IPS-NIHi11 (cell line): ENCODE measurements at places on chromosomes 2 and 18.

- no peak for DNase-seq
Observed at GRCh38 chr2:132729522-132729921, 59.5 kb upstream of the LYPD1 start.

DNA sequence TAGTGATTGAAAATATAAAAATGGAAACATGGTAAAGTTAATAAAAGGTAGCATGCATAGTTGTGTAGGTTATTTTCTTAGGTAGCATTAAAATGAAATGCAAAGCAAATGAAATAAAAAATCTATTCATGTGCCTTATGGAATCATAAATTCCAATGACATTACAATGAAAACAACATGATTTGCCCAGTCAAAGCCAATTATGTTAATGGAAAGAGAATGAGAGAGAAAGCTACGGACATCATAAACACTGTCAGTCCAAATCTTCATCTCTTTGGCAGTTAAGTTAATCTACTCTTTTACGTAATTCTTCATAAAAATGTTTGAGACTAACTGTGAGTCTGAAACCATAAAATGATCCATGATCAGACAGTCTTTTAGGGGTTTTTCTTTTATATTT is 636.7 kb upstream of the SYT4 start:
- no peak for DNase-seq

- DNase-seq, result no peak
Observed at GRCh38 chr2:240206630-240207029, 66.2 kb upstream of the OTOS start.

- DNase-seq, result no peak
Observed at GRCh38 chr2:46076251-46076650, 221.0 kb upstream of the EPAS1 start.

GRCh38 chr2:123521854-123522253 is 503.2 kb upstream of the CNTNAP5 start:
- no peak for DNase-seq

GRCh38 chr2:53576166-53576565 is 191.4 kb upstream of the CHAC2 start:
- DNase-seq, result no peak

- DNase-seq, result no peak
Observed at GRCh38 chr2:102289129-102289528, 22.2 kb upstream of the IL1RL1 start.

- no peak for DNase-seq
Observed at GRCh38 chr2:157155992-157156391, 101.5 kb upstream of the GALNT5 start.

GRCh38 chr18:6605115-6605869 is 124.2 kb upstream of the ARHGAP28 start:
- no peak for DNase-seq

GRCh38 chr18:3286159-3286558 is 24.2 kb downstream of the MYL12B start:
- DNase-seq, result no peak

DNA sequence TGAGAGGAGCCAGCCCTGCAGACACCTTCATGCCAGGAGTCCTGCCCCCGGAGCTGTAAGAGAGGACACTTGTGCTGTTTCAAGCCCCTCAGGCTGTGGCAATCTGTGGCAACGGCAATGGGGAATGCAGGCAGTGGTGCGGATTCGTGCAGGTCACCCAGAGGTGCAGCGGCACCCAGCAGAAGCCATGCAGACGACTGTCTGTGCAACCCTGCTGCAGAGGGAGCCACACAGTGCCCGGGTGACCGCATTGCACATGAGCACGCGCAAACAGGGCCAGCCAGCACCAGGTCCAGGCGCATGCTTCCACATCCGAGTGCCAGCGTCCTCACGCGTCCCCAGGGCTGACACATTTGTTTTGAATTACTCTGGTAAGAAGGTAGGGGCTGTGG is 84.8 kb upstream of the GPC1 start:
- DNase-seq, result no peak

GRCh38 chr2:234990300-234990699 is 38.5 kb downstream of the SH3BP4 start:
- DNase-seq, result no peak

- DNase-seq, result no peak
Observed at GRCh38 chr18:8860845-8861642, 155.7 kb downstream of the MTCL1 start.

DNA sequence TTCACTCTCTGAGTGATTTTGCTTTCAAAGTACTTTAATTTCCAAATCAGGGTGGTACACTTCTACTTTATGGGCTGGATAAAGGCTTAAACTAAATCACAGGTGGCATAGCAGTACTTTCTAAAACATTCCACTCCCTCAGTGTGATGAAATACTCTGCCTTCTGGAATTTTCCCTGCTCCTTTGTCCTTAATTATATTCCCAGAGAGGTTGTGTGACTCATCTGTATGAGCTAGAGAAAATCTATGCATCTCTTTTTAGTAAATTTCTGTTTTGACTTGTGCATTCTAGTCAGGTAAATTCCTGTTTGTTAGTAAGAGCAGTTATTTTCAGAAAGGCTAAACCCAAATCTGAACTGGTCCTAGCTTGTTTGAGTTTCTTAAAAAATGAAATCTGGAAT is 29.0 kb upstream of the PLA2R1 start:
- DNase-seq, result no peak

GRCh38 chr2:240469740-240470139 is 34.3 kb downstream of the GPC1 start:
- DNase-seq, result peak; percentile 0

GRCh38 chr2:74847070-74847858 is 13.3 kb downstream of the HK2 start:
- DNase-seq, result no peak

GRCh38 chr18:10661317-10661716 is 135.5 kb downstream of the NAPG start:
- DNase-seq, result no peak

DNA sequence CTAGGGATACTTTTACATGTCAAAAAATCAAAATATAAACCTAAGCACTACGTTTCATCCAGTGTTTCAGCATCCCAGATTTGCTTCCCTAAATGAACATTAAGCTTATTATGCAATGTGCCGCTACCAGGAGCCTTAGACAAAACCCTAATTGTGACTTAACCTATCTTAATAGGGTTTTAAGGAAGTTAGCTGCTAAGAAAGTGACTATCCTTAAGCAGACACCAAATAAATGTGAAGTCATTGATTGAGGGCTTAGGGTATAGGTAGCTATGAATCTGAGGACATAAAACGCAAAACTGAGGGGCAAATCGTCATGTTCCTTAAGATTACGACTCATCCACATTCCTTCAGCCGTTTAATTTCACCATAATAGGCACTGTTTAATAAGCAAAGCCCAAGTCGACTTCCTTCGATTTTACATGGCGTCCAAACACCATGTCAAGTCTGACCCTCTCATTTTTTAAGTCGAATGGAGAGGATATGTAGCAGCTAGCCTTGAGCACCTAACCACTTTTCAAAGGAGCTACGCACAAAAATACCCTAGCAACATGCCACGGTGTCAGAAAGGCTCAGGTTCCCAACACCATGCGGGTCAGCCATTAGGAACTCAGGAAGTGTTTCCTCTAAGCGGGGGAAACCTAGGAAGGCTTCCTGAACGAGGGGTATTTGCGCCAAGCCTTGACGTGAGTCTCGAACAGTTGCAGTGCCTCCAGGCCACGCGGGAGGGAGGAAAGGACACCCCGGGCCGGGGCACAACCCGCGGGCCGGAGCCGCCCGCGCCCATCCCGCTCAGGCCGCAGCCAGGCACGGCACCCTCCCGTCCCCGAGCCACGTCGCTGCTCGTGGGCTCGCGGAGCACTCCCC is 1.0 kb downstream of the HDLBP start:
- DNase-seq, result no peak

GRCh38 chr18:30970196-30970816 is 72.2 kb downstream of the DSC3 start:
- peak; percentile 14 for DNase-seq

- DNase-seq, result no peak
Observed at GRCh38 chr18:23539911-23540525, 36.7 kb downstream of the RMC1 start.

DNA sequence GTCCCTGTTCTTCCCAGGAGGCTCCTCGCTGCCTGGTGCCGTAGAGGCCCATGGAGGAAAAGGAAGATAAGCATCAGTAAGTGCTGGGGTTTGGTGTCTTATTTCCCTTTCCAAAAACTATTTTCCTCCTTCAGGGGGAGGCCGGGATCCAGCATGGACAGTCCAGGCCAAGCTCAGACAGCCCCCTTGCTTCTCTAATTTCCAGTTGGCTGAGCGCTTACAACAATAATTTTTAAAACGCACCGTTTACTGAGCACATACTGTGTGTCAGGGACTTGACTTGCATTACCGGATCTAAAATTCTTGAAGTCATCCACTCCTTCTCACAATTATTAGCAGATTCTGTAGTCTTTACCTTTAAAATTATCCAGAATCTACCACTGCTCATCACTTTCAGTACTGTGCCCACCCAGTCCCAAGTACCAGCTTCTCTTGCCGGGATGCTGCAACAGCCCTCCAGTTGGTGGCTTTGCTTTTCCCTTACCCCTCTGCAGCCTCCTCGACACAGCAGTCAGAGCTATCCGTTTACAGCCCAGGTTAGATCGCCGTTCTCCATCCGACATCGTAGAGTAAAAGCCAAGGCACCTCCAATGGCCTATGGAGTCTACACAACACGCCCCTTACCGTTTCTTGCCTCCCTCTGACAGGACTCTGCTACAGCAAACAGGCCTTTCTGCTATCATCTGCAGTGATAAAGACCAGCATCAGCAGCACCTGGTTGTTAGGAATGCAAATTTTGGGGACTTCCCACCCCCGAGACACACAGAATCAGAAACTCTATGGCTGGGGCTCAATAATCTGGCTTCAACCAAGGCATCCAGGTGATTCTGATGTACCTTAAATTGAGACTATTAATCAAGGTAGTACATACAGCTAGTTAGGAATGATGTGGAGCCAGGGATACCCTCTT is 75.2 kb upstream of the TSPYL6 start:
- DNase-seq, result peak; percentile 15

DNA sequence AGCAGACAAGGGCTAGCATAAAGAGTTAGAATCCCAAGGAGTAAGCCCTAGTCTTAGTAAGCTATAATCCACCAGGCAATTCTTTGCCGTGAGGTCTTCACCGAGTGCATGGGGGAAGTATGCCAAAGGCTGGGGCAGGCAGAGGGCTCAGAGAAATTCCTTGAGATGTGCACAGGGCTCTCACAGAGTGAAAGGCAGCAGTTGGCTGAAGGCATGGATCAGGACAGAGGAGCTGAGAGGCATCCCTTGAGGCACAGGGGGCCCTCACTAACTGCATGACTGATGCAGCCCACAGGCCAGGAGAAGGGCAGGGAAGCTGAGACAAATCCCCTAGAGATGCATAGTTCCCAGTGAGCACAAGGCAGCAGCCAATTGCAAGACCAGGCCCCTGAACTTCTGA is 34.1 kb downstream of the PTH2R start:
- DNase-seq, result no peak

- peak; percentile 10 for DNase-seq
Observed at GRCh38 chr2:212956665-212957607, 194.5 kb downstream of the IKZF2 start.

- no peak for DNase-seq
Observed at GRCh38 chr2:226207671-226208070, 591.9 kb downstream of the IRS1 start.

GRCh38 chr2:282371-283263 is 5.3 kb downstream of the ALKAL2 start:
- DNase-seq, result no peak

DNA sequence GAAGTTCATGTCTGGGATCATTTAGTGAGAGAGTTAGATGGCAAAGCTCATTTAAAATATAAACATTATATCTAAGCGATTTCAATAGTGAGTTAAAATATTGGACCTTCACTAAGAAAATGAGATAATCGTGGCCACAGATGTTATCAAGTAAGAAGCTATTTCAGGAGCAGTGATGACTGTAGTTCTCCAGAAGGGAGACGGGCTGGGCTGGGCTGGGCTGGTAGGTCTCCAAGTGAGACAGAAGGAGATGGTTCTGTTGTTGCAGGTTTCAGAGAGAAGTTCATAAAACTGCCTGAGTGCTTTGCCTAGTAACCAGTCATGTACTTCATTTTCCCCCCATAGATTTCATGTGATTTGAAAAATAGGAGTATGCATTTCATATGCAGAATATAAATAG is 130.1 kb upstream of the DAPL1 start:
- DNase-seq, result no peak

GRCh38 chr18:69127873-69128500 is 272.7 kb upstream of the DOK6 start:
- no peak for DNase-seq

DNA sequence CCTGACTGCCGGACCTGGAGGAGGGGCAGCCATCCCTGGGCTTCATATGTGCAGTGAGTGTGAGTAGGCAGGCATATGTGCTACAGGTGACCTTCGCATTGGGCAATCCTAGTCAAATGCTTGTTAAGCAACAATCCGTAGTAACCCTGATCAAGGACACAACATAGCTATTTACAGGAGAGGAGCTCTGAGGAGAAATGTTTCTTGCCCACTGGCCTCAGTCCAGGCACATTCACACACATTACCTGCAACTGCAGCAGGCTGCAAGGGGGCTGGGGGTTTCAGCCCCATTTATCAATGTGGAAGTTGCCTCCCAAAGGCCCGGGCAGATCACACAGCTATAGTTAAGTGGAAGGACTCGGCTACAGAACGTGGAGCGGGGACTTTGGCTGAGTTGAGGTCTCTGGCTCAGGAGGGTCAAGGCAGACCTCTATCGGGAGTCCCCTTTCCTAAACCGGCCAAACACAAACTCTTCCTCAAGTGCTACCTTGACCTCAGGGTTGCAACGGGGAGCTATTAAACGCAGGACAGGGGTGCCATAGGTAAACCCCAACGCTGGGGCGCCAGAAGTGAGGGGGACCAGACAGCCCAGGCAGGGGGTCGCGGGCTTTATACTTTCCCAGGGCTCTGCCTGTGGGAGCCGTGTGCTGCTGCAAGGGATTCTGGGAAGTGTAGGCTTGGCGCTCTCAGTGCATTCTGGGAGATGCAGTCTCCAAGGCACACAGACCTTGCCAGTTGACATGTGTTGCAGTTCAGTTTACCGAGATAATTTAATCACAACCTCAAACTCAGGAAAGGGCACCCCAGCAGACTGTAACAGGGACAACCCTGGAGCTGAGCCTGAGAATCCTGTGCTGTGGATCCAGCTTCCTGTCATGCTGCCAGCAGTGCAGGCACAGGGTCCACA is 9.4 kb downstream of the KHK start:
- DNase-seq, result peak; percentile 88

- no peak for DNase-seq
Observed at GRCh38 chr2:233430651-233431050, 76.4 kb downstream of the DGKD start.

DNA sequence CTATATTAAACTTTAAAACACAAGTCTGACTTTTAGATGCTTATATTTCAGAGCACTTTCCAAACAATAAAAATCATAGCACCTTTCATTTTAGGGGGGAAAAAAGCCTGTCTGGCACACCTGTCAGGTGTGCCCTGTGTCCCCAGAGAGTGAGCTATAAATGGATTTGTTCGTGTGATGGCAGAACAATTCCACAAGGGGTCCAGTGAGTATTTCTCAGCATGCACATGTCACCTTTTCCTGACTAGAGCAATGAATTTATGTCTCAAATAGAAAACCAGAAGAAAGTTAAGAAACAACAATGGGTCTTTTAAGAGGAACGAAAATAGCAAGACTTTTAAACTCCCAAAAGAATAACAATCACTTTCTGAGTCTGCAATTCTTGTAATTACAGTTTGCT is 55.9 kb downstream of the ACVR1C start:
- peak; percentile 36 for DNase-seq
